ENCODE measurements at places on chromosomes 2 and 18. TPM values are rescaled to one million over a fixed set of nuclear protein-coding genes. Genes with fewer than 3 reads are reported as not detected.

- no peak for DNase-seq
Observed at GRCh38 chr2:86785456-86785855, 5.3 kb downstream of the CD8A start.

The FOXI3 gene
- total RNA-seq = not detected

The TEKT4 gene
- total RNA-seq = not detected

GRCh38 chr2:54440050-54440449 is 16.1 kb upstream of the SPTBN1 start:
- DNase-seq = no peak

The CLHC1 gene
- 1.2 TPM for total RNA-seq

Measured in transverse colon (tissue), 4 donors.